ENCODE measurements at places on chromosomes 6 and 20. TPM values are rescaled to one million over a fixed set of nuclear protein-coding genes. Genes with fewer than 3 reads are reported as not detected.

PROKR2 gene
- total RNA-seq, result 40.4 TPM

C20orf141 gene
- total RNA-seq, result not detected

TCEA2 gene
- 36.0 TPM for total RNA-seq

CGA gene
- not detected for total RNA-seq

SLC12A5 gene
- 19.2 TPM for total RNA-seq

- no peak for DNase-seq
These were observed 184.2 kb upstream of the MAN1A1 start for GRCh38 chr6:119533603-119534279.

DNA sequence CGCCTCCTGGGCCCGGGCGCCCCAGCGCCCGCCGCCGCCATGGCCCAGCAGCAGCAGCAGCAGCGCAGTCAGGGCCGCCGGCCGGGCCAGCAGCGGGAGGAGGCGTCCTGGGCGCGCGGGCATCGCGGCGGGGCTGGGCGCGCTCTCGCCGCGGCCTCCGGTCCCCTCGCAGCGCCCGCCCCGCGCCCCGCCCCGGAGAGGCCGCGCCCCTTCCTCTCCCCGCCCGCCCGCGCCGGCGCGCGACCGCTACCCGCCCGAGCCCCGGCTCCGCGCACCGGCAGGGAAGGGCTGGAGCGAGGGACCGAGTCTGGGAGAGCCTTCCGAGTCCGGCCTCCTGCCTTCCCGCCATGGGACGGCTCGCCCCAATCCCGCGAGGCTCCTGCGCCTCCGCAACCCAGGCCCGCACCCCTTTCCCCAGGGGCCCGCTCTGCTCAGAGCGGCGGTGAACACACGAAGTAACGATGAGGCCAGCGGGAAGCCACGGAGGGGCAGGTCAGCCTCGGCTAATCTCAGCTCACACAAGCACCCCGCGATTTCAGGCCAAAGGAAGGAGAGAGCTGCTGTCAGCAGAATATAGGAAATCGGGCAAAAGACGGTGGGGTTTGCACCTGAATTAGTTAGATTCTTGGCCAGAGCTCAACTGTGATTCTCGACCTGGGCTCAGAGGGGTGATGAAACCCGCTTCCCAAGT lies at the start of gene TXNDC5:
TSS of gene TXNDC5 (minus strand) at position 135 of the 691 bp plus-strand sequence. CDS start at position 123, 12 bp downstream.
- DNase-seq, result peak; percentile 66

DNA sequence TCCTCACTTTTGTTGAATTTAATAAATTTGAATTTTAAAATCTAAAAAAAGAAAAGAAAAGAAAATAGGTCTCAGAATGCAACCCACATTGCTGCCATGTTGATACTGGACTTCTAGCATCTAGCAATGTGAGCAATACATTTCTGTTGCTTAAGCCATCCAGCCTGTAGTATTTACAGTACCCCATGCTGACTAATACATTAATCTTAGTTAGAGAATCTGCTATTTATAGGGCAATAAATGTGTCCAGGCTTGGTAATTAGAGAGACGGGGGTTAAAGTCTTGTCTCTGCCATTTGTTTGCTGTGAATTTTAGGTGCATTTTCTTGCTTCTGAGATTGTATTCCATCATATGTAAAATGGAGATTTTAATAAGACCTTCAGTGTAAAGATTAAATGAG lies 471.3 kb downstream of the DHX35 start:
- DNase-seq, result no peak

DNA sequence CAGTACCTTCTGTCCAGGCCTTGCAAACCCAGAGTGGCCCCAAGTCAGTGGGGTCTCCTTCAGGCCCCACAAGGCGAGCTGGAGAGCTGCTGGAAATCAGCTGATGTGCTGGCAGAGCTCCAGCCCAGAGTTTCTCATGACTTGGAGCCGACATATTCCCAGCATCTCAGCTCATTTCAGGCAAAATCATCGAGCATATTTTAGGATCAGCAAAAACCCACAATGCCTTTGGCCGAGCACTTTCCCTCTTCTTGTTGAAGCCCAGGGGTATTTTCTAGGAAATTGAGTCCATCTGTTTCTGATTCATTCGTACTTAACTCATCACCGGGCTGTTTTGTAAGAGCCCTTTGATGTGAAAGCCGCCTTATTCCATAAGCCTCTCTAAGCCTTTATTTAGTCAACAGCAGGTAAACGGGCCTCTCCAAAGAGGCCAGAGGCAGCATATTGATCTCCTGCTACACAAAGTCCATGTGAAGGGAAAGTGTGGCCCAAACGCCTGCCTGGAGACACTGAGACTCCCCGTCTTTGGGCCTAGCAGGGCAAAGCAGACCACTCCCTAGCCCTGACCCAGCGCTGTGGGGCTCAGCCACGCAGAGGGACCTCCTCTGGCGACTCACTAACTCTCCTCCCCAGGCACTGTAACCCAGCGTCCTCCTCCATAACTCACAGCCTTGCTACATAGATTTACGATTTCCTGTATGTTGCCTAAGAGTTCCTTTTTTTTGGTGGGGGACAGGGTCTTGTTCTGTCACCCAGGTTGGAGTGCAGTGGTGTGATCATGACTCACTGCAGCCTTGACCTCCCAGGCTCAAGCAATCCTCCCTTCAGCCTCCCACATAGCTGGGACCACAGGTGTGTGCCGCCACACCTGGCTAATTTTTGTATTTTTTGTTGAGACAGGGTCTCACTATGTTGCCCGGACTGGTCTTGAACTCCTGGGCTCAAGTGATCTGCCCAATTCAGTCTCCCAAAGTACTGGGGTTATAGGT lies 12.1 kb upstream of the C20orf203 start:
- no peak for DNase-seq

GRCh38 chr20:31968291-31969126 lies 558 bp downstream of the XKR7 start:
- peak; percentile 5 for DNase-seq

DNA sequence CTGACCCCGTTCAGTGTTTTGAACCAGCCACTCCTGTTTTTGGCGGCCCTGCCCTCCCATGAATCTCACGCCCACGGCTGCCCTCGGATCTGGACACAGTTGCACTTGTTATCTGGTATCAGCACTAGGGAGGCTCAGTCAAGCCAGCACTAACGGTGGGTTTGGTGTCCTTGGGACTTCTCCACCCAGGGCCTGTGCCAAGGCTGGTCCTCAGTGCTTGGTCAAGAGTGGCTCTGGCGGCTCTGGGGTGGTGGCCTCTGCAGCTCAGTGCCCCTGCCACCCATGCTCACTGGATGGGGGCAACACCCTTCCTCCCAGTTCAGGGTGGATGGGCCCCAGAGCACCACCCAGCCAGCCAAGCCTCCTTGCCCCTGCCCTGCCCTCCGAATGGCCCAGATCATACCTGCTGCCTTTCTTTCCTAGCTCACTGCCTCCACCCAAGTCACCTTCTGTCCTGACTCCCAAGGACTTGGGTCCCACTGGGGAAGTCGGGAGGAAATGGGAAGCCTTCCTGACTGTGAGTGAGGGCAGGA lies 54.7 kb downstream of the SSR1 start:
- no peak for DNase-seq

DNA sequence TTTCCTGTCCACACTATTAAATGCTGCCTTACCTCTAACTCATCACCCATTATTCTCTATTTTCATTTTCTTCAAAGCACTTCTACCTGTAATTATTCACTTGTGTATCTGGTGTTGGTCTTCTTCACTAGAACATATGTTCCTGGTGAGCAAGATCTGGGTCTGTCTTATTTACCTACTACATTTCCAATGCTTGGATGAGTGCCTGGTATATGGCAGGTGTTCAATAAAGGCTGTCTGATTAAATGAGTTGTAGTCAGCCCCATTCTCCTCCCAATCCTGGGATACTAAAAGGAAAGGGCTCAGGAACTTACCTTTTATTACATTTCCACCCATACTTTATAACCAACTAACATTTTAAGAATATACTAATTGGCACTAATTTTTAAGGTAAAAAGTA lies 61.0 kb downstream of the CEP162 start:
- no peak for DNase-seq

- no peak for DNase-seq
These were observed 75.2 kb downstream of the PRL start for GRCh38 chr6:22221630-22222029.

DNA sequence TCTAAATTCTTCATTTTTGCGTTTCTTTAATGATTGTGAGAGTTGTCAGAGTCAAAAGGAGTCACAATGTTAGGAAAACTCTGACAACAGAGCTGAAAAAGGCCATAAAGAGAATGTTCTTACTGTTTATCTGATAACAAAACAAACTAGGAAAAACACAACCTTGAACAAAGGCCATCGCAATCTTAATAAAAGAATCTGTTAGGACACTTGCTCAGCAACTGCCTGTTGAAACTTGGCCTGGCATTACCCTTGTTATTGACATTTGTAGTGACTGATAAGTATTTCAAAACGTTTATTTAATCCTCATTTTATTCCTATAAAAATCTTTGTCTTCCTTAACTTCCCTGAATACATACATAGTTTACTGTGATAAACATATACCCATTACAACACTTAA lies 15.7 kb downstream of the GSTA1 start:
- no peak for DNase-seq

DNA sequence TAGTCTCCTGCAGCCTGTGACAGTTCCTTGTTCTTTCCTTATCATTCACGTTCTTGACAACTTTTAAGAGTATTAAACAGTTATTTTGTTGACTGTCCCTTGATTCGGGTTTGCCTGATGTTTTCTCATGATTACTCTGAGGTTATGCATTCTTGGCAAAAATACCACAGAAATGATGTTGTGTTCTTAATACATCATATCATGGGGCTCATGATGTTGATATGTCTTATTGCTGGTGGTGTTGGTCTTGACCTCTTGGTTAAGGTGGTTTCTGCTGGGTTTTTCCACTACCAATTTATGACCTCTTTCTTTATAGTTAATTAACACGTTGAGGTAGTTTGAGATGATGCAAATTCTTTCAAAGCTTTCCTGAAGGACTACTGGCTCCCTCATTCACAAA lies 59.1 kb downstream of the ZHX3 start:
- DNase-seq, result no peak

DNA sequence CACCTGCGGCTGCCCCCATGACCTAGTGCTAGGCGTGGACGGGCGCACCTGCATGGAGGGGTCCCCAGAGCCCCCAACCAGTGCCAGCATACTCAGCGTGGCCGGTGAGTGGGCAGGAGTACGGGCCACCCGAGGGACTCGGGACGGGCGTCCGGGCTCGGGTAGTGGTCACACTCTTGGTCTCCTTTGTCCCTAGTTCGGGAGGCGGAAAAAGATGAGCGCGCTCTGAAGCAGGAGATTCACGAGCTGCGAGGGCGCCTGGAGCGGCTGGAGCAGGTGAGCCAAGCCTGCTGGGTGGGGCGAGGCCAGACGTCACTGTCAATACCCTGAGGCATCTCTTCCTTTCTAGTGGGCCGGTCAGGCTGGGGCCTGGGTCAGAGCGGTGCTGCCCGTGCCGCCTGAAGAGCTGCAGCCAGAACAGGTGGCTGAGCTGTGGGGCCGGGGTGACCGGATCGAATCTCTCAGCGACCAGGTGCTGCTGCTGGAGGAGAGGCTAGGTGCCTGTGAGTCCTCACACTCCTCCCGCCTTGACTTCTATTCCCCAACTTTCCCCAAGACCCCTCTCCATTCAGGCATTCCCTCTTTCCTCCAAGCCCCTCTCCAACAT lies 2.9 kb downstream of the EGFL8 start:
- no peak for DNase-seq
